ENCODE measurements at places on chromosomes 12 and 14.
A peak's percentile ranks its signal among the peaks of the same experiment; 100 is the strongest.

GRCh38 chr14:57607086-57607485, 113.4 kb upstream of the CCDC198 start:
- DNase-seq = no peak

DNA sequence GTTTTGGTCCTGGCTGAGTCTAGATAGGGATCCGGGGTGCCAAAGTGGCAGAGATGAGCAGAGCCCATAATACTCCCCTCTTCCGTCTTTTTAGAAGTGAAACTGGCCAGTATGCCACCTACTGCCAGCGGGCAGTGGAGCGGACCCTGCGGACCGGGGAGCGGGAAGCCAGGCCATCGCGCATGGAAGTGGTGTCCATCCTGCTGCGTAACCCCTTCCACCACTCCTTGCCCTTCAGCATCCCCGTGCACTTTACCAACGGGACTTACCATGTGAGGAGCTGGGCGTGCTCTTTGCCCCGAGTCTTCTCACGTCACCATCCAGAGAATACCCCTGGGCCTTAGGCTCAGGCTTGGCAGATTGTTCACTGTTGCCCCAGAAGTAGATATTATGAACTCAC, 21.0 kb downstream of the PIGH start:
- DNase-seq = no peak

GRCh38 chr14:87896393-87897380, 96.3 kb downstream of the GALC start:
- peak; percentile 6 for DNase-seq

DNA sequence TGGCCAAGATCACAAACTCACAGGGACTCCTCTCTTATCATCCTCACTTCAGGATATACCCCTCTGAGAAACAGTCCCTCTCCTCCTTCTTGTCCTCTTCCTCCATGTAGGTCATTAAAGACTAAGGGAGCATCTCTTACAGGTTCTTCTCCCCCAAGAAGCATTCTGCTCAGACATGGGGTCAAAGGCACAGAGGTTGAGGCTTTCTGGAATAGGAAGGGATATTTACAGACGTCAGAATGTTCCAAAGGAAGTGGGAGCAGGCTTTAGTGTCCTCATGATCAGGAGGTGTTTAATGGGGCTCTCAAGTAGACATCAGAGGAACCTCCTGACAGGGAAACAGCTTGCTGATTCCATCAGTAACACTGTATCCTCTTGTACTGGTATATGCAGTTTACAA, 36.4 kb downstream of the PRPF40B start:
- DNase-seq = no peak

DNA sequence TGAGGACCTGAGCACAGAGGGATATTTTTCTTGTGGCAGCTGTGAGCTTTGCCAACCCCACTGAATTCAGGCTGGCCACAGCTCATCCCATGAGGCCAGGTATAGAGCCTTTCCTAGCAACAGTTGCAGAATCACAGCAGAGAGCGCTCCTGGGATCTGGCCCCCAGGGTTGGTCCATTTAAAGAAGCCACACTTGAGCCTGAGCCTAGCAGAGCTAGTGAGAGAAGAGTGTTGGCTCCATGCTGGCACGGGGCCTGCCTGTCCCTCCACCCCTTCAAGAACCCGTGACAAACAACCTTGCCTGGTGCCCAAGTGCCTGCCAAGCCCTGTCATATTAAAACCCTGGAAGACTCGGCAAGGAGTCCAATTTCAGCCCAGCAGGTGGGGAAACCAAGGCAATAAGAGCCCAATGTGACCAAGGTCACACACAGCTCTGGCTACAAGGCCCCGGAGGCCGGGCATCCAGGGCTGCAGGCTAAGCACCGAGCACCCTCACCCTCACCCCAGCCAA, 91.6 kb downstream of the LRRC74A start:
- no peak for DNase-seq

DNA sequence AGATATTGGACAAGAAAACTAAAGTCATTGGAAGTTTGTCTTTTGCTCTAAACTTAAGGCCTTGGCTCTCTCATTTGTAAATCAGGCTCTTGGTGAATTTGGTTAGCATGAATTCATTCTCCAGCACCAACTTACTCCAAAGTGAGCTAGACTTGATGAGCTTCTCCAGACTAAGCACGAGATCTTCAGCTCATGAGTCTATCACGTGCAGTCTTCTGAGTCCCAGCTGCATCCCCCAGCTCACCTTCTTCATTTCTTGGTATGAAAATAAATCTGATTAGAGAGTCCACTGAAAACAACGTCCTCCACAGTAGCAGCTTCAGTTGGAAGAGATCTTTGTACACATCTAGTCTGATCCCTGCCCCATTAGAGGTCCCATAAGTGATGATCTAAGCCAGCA, 52.5 kb upstream of the DDX11 start:
- no peak for DNase-seq

- DNase-seq = no peak
These were observed 204.4 kb downstream of the SYT1 start for GRCh38 chr12:79069009-79069408.

GRCh38 chr12:42097971-42098370, 46.7 kb downstream of the GXYLT1 start:
- peak; percentile 48 for DNase-seq

GRCh38 chr12:79841878-79842265, 93.0 kb downstream of the PPP1R12A start:
- no peak for DNase-seq

GRCh38 chr12:64670919-64671639, 60.8 kb downstream of the RASSF3 start:
- peak; percentile 33 for DNase-seq

DNA sequence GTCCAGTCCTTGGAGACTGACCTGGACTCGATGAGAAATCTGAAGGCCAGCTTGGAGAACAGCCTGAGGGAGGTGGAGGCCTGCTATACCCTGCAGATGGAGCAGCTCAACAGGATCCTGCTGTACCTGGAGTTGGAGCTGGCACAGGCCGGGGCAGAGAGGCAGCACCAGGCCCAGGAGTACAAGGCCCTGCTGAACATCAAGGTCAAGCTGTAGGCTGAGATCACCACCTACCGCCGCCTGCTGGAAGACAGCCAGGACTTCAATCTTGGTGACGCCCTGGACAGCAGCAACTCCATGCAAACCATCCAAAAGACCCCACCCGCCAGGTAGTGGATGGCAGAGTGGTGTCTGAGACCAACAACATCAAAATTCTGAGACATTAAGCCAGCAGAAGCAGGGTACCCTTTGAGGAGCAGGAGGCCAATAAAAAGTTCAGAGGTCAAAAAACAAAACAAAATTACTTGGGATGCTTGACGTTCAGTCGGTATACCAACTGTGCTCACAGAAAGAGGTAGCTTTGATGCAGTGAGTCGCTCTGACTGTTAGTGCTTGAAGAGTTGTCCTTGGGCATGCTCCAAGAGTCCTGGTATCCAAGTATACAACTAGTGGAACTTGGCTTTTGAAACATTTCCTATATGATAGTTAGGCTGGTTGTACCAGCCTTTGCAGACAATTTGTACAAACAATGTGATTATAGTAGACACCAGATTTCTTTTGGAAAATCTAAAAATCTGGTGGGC, 4.8 kb downstream of the MED6 start:
- no peak for DNase-seq

DNA sequence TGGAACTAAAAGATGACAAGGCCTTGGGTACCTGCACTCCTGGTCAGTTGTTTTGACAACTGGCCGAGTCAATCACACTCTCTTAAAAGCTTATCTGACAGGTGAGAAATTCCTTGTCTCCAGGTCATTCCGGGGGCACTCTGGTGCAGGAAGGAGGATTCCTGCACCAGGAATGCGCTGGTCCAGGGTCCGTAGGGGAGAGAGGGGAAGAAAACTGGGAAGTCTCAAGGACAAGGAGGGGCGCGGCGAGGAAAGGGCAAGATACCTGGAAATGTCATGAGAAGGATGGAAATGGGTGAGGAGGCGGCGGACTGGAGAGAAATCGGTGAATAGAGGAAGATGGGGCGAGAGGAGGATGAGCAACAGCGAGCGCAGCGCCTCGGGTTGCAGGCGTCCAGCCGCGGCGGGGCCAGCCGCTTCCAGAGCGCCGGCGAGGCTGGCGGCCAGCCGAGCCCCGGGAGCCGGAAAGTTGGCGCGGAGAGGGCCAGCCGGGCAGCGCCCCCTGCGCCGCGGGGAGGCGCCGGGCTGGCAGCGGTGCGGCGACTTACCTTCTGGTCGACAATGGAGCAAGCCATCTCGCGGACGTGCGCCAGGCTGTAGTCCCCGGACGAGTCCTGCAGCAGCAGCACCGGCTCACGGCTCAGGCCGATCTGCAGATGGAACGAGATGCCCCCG, 809 bp downstream of the PRKD1 start:
- DNase-seq = no peak

DNA sequence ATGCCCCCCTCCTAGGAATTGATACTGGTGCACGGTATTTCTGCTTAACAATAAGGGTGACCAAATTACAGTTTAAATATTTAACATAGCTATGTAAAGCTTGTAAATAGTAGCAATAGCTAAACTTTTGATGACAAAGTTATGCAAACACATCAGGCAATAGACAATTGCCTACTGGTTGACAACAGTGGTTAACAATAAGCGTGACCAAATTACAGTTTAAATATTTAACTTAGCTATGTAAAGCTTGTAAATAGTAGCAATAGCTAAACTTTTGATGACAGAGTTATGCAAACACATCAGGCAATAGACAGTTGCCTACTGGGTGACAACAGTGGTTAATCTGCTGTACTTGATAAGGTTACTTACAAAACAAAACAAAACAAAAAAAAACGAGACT, 886.5 kb upstream of the FLRT2 start:
- no peak for DNase-seq

DNA sequence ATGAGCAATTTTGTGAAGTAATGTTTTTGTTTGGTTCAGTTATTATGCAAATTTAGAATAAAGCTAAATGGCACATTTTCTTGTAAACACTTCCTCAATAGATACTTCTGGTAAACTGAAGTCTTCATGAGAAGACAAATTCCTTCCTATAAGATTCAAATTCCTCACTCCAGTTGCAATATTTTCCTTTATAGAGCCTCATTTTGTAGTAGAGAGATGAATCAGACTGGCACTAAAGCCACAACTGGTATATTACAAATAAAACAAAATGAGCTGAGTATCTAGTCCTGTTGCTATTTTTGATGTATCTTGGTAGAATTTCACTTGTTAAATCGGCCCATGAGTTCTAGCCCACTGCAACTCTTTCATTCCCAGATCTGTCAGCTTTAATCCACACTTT, 5.5 kb downstream of the LGR5 start:
- DNase-seq = no peak

DNA sequence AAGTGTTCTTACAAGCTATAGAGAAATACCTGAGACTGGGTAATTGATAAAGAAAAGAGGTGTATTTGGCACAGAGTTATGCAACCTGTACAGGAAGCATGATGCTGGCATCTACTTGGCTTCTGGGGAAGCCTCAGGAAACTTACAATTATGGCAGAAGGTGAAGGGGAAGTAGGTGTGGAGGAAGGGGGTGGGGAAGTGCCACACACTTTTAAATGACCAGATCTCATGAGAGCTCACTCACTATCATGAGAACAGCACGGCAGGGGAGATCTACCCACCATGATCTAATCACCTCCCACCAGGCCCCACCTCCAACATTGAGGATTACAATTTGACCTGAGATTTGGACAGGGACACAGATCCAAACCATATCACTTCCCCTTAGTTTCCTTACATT, 32.8 kb downstream of the TSHR start:
- DNase-seq = no peak

GRCh38 chr12:11825278-11825677, 175.8 kb downstream of the ETV6 start:
- no peak for DNase-seq

DNA sequence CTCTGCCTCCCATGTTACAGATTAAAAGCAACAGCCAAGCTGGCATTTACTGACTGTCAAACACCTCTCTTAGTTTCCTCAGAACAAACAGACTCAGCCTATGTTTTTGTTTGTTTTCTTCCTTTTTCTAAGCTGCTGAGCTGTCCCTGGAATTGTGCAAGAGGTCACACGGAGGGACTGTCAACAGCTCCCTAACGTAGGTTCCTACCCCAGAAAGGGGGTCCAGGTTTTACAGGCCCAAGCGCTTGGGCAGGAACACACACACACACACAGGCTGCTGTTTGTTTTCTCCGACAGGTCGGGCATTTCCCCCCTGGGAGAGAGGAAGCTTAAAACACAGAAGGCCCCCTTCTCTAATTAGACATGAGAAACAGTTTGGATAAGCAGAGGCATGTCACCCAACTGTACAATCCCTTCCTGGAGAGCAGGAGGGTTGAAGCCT, 739.6 kb upstream of the TBX3 start:
- DNase-seq = no peak

DNA sequence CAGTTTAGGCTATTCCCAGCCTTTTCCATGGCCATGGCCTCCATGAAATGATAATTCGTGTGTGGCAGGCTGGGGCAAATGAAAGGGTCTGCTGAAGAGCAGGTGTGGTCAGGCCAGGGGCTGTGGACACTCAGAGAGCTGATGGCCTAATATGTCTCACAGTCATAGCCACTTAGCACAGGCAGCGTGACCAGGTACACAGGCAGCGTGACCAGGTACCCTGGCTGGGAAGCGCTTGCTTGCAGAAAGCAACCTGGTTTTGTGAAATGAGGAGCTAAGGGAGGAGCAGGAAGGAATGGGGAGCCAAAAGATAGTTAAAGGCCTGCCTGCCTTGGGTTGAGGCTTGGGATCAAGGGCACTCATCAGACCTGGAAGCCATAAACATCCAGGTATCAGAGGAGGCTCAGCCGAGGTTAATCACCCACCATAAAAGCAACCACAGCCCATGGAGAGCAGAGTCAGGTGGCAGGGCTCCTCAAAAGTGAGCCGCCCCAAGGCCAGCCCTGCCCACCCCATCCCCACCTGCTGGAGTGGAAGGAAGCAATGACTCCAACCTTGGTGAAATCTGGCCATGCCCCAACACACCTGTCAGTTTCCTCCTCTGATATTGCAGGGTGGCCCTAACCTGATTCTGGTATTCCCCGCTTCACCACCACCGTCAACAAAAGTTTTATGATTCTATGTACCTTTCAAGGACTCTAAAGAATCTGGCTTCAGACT, 8.0 kb upstream of the KRT8 start:
- no peak for DNase-seq

DNA sequence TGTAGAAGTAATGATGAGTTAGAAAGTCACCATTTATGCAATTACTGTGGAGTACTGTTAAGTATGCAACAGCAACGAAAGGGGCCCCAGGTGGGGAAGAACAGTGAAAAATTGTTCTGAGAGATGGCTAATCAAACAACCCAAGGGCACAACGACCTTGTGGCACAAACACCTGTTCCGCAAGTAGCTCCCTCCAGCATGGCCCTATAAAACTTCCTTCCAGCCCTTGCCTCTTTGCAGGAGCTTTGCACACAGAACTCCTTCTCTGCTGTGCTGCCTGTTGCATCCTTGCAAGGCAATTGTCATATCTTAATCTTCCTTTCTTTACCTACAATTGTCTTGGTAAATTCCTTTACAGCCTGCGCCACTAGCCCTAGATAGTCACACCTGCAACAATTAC, 23.2 kb upstream of the ATP23 start:
- no peak for DNase-seq

- no peak for DNase-seq
These were observed 294.6 kb downstream of the FLRT2 start for GRCh38 chr14:85824526-85824925.

- DNase-seq = no peak
These were observed 68.8 kb upstream of the SFSWAP start for GRCh38 chr12:131642101-131642540.

Data from CD4-positive, alpha-beta T cell treated with Interleukin-6 at 100 ng/mL for 8 hours (primary cell).